GM06990 (cell line): ENCODE measurements at places on chromosomes 13 and 19.

DNA sequence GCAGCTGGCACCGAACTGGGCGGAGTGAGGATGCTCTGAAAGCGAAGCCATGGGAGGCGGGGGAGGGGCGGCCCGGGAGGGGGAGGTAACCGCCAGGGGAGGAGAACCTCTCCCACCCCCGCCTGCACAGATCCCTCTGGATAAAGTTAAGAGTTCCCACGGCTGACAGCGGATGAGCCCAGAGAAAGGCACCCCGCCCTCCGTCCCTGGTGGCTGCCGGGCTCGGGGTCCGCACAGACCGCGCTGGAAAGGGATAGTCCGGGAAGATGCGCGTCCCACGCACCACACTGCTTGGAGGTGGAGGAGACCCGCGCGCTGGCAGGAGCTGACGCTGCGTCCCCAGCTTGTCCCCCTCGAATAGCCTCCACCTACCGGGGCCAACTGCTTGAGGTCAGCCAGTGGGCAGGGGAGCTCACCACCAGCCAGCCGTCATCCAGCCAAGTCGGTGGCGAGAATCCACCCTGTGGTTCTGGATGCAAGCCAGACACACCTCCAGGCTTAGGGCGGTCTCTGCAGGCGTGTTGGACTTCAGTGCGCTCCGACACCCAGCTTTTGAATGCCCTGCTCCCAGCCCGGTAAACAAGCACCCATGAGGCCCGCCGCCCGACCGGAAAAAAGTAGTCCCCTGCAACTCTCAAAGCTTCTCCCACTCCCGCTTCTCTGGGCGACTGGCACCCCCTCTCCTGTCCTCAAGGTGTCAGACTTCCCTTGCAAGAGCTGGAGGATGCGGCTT lies at the start of gene TRPC4:
Gene TRPC4 (minus strand): TSS at position 17 of the 733 bp plus-strand sequence. CDS start 86,439 bp downstream, outside the sequence.
- no peak for DNase-seq

DNA sequence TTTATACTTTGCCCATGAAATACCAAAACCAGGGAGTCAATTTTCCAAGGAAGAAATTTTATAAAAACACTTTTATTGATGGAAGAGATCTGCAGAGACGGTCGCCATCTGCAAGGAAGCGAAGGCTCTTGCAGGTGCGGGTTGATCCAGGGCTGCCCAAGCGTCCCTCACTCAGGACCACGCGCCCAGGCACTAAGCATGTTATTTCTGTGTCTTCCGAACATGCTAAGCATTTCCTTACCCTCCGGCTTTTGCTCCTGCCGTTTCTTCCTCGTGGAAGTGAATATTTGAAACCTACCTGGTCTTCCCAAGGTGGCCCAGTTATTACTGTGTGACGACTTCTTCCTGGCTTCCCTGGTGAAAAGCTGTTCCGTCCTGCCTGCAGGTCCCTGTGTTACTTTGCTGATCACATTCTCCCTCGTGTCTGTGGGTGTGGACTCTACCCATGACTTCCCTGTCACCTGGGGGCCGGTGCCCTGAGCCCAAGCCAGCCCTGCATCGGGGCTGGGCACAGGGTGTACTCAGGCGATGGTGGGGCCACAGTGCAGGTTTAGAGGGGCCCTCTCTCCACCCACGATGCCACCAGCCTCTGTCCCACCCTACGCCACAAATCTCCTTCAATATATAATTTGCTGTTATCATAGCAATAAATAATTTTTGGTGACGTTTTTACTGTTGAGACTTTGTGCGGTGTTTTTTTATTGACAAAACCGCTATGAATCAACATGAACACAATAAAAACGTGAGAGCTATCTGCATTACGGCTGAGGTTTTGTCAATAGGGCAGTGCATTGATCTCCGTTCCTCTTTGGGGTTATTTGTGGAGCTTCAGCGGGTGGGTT lies 119.4 kb downstream of the URI1 start:
- no peak for DNase-seq

- DNase-seq = no peak
Measured at GRCh38 chr13:94598281-94598680, 2.3 kb upstream of the TGDS start.

DNA sequence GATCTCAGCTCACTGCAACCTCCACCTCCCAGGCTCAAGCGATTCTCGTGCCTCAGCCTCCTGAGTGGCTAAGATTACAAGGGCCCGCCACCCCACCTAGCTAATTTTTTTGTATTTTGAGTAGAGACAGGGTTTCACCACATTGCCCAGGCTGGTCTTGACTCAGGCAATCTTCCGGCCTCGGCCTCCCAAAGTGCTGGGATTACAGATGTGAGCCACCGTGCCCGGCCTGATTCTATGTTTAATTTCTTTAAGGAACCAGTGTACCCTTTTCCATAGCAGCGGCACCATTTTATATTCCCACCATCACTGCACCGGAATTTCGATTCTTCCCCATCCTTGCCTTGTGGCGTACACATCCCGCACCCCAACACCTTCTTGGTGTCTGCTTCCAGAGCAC lies 17.7 kb upstream of the INSR start:
- DNase-seq = no peak

- no peak for DNase-seq
Measured at GRCh38 chr13:111326621-111326965, 6.2 kb downstream of the TEX29 start.

- DNase-seq = no peak
Measured at GRCh38 chr19:38360351-38360750, 14.0 kb upstream of the PSMD8 start.
